Mesenteric fat pad (tissue), 1 donor: ENCODE measurements at places on chromosomes 6 and 20.

DNA sequence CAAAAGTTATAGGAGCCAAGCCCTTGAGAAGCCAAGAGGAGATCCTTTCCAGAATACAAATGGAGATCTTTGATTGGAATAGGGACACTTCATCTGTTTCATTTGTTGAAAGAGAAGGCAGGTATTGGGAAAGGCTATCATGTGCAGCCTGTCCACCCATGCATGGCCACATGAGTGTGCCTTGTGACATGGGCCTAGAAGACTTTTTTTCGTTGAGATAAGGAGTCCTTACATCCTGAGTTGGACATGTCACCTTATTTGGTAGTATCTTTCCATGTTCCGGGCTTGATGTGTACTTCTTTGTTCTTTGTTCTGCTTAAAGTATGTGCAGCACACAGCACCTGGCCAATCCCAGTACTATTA lies 42.1 kb upstream of the SYNCRIP start:
- no peak for DNase-seq

GRCh38 chr6:7939864-7940228 lies 29.3 kb upstream of the TXNDC5 start:
- DNase-seq: no peak

GRCh38 chr20:50195524-50196120 lies 5.0 kb downstream of the CEBPB start:
- DNase-seq: no peak

DNA sequence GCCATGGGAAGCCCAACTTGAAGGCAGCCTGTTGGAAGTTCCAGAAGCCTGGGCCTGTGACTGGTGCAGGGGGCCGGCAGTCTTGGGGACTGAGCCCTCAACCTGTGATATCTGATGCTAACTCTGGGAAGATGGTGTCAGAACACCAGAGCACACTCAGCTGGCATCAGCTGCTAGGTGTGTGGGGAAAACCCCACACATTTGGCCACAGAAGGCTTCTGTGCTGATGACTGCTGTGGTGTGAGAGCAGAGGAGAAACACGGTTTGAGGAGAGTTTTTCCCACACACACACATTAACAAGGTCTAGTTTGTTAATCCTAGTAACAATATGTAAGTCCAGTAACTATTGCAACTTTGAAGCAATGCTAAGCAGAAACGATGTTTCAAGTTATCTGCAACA lies 78.0 kb downstream of the PSMB1 start:
- DNase-seq: no peak

DNA sequence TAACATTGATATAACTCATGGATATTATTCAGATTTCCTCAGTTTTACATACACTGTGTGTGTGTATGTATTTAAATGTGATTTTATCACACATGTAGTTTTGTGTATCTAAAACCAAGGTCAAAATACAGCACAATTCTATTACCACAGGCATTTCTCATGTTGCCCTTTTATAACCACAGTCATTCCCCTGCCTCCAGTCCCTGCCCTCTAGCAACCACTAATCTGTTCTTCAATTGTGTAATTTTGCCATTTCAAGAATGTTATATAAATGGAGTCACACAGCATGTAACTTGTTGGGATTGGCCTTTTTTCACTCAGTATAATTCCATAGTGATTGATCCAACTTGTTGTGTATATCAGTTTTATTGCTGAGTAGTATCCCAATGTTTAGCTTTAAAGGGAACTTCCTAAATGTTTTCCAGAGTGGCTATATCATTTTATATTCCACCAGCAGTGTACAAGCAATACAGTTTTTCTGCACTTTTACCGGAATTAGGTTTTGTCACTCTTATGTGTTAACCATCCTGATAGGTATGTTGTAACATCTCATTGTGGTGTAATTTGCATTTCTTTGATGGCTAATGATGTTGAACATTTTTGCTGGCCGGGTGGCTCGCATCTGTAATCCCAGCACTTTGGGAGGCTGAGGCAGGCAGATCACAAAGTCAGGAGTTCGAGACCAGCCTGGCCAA lies 338.2 kb downstream of the SOX4 start:
- no peak for DNase-seq

DNA sequence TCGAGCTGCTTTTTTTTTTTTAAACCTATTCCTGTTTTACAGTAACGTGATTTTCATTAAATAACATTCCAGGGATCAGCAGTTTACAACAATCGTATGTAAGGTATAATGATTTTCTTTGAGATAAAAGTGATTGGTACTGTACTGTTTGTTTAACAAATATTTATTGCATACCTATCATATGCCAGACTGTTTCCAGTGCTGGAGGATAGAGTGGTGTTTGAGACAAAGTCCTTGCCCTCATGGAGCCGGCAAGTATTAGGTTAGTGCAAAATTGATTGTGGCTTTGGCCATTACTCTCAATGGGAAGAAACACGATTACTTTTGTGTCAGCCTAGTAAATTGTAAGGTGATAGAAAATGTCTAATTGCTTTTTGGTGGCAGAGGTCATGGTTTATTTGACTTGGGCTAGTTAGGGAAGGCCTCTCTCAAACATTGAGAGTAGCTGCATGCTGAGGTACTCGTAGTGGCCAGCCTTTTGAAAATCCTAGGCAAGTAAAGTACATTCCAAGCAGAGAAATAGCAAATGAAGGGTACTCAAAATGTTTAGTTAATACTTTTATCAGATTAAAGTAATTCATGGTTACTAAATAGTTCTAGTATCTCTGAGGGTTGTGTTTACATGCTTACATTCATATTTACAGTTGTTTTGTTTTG lies 35.6 kb downstream of the PHF3 start:
- DNase-seq: no peak

DNA sequence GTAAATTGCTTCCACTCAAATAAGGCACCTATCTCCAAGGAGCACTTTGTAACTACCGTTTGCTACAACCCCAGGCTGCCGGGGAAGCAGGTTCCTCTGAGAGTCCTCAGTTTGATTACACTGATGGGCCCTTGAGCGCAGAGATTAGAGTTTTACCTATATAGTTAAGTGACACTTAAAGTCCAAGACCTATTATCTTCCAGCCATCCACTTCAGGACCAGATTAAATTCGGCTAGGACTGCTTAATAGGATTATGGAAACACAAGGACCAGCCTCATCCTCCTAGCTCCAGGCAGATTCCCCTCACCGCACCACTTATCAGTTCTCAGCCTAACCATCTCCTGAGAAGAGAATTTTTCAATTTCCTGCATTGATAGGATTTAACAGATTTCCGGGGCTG lies 64.7 kb upstream of the TIAM2 start:
- DNase-seq: no peak

GRCh38 chr6:163750431-163751031 lies 336.0 kb downstream of the QKI start:
- DNase-seq: no peak

GRCh38 chr6:143062551-143062950 lies 1.9 kb downstream of the AIG1 start:
- no peak for DNase-seq

GRCh38 chr6:130019326-130020072 lies 1.1 kb downstream of the L3MBTL3 start:
- no peak for DNase-seq

GRCh38 chr6:160121558-160121957 lies at the start of gene SLC22A1:
Gene SLC22A1 (plus strand): TSS chr6:160121815. CDS start chr6:160121936, 121 bp downstream.
- DNase-seq: no peak

GRCh38 chr6:73017476-73017875 lies 207.8 kb downstream of the KHDC1L start:
- no peak for DNase-seq

DNA sequence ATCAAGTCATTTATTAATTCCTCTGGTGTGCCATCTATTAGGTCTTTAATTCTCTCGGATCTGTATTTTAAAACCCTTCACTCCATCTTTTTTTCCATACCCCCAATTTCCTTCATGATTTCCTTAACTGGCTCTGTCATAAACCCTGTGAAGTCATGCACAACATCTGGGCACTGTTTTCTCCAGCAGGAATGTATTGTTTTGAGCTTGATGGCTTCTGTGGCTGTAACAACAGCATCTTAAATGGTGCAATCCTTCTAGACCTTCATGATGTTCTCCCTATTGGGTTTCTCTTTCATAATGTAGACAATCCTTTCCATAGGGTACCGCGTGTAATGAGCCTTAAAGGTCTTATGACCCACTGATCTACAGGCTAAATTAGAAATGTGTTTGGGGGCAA lies 29.0 kb downstream of the CDK19 start:
- DNase-seq: no peak

GRCh38 chr6:43990627-43991619 lies 136.3 kb downstream of the MRPL14 start:
- DNase-seq: no peak

GRCh38 chr6:140174524-140174923 lies 800.1 kb upstream of the CITED2 start:
- DNase-seq: no peak

DNA sequence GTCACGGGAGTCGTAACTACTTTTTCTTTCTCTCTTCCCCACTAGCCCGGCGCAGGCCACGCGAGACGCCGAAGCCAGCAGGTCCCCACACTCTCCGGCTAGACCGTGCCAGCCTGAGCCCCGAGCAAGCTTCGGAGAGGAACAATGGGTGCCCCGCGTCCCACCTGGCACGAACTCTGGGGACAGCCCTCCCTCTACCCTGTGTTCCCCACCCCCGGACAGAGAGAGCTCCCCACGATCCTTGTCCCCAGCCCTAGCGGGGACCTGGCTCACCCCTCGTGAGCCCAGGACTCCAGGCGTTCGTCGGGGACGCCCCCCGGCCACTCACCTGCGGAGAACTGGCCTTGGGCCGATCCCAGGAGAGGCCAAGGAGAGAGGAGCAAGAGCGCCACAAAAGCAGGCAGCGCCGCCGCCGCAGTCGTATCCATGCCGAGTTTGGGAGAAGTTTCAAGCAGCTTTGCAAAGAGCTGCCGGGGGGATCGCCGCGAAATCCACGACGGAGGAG lies 416 bp downstream of the PTPRK start:
- DNase-seq: no peak

GRCh38 chr6:142213402-142213801 lies 66.3 kb downstream of the VTA1 start:
- DNase-seq: no peak

- DNase-seq: no peak
These were observed 59.0 kb downstream of the RIPOR2 start for GRCh38 chr6:24876499-24877465.

GRCh38 chr20:41387444-41387851 lies 20.8 kb upstream of the EMILIN3 start:
- no peak for DNase-seq

DNA sequence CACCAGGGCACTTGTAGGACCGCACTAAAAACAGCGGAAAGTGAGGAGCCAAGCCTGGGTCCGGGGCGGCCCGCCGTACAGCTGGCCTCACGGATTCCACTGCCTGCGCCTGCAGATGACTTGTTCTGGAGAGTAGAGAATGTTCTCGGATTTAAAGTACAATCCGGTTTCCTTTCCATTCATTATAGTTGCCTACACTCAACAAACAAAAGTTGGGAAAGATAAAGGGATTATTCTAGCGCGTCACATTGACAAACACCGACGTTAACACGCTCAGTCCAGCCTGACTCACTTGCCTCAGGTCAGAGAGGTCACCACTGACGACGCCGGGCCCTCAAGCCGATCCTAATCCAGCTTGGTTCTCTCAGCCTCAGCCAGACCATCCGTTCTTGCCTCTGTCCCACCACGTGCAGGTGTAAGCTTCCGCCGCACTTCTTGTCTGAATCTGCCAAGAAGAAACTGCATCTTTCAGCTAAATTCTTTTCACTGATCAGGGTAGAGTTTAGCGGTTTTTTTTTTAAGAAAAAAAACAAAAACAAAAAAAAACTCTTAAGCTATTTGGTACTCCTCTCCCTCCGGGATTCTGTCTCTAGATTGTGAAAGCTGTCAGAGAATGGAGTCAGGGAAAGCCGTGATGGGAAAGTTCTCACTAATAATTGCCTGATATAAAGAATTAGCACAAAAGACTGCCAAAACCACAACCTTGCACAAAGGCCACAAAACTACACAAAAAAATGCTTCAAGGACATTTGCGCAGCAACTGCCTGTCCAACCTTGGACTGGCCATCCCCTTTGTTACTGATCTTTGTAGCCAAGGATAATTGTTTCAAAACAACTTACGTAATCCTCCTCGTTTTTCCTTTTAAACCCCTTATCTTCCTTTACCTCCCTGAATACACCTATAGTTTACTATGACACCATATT lies 1.1 kb upstream of the PHF10 start:
- no peak for DNase-seq

GRCh38 chr6:128500749-128501600 lies 19.4 kb downstream of the PTPRK start:
- DNase-seq: no peak

DNA sequence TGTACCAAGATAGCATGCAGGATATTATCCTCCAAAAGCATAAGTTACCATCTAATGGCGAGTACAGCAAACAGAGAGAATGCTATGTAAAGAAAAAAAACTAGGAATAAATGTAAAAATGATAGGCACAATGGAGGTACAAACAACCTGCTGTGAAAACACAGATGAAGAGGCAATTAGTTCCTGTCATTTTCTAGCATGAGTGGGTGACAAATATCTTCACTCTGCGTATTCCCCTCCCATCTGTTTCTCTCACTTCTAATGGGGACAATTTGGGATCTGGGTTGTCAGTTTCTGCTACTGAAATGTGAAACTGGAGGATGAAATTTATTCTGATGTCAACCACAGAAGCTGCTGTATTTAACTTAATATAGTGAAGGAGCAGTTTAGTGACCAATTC lies 11.7 kb upstream of the PTPRK start:
- no peak for DNase-seq
